Hematopoietic multipotent progenitor cell treated with erythropoietin and hydrocortisone succinate and interleukin-3 and kit ligand, for 17 days (in vitro differentiated cells): ENCODE measurements at places on chromosomes 5 and 9.

DNA sequence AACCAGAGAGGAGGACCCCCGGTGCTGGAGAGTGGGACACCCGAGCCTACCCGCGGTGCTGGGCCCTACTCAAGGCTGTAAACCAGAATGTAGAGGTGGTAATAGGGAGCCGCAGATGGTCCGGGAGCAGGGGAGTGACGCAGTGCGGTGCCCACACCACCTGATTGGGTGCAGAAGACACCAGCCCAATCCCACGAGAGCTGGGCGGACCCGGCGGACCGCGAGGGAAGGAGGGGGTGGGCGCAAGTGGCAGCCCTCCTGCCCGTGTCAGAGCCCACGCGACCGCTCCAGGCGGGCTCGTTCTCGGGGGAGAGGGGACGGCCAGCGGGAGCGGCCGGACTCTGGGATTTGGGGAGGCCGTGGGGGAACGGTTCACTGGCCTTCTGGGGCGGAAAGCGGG, 71.2 kb downstream of the C9orf50 start:
- DNase-seq, result no peak

DNA sequence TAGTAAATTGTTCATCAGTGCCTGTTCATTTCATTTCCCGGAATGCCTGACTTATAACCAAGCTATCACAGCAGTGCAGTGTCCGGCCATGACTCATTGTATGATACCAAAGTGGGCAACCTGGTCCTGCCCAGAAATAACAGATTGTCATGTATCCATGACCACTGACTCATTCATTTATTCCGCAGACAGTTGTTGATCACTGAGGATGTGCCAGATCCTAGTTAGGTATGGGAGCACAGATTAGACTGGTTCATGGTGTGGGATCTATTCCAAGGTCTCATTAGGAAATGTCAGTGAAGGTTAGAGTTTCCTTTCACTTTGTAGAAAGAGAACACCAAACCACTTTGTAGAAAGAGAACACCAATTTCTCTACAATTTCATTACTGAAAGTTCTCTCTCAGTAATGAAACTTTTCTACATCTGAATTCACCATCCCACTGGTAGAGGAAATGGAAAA, 8.7 kb downstream of the NREP start:
- no peak for DNase-seq

DNA sequence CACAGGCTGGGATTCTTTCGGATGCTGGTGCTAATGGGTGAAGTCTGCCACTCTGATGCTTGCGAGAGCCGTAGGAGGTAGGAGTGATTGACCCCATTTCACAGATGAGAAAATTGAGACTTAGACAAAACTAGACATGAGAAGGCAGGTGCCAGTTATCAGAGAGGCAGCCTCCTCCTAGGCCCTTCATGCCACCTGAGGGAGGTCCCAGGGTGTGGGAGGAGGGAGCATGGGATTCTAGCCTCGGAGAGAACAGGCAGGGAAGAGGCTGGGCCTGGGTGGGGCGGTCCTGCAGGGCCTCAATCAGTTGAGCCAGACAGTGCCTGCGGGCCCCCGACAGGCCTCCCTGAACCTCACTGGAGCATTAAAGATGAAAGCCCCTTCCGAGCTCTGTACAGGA, 112.4 kb downstream of the COL23A1 start:
- no peak for DNase-seq

DNA sequence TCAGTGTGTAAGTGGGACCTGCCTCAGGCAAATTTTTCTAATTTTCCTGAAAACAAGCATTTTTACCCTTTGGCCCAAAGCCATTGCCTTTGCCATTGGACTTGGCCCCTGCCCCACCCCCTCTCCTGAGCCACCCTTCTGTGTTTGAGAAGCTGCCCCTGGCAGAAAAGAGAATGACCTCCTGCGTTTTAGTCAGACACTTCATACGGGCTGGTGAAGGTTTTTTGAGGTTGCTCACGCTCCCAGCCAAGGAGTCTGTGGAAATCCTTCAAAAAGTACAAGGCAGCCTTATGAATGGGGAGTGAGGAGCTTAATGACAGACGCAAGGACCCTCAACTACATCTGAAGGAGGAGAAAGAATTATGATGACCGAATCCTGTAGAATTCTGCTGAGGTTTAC, 308.9 kb downstream of the SLIT3 start:
- no peak for DNase-seq

DNA sequence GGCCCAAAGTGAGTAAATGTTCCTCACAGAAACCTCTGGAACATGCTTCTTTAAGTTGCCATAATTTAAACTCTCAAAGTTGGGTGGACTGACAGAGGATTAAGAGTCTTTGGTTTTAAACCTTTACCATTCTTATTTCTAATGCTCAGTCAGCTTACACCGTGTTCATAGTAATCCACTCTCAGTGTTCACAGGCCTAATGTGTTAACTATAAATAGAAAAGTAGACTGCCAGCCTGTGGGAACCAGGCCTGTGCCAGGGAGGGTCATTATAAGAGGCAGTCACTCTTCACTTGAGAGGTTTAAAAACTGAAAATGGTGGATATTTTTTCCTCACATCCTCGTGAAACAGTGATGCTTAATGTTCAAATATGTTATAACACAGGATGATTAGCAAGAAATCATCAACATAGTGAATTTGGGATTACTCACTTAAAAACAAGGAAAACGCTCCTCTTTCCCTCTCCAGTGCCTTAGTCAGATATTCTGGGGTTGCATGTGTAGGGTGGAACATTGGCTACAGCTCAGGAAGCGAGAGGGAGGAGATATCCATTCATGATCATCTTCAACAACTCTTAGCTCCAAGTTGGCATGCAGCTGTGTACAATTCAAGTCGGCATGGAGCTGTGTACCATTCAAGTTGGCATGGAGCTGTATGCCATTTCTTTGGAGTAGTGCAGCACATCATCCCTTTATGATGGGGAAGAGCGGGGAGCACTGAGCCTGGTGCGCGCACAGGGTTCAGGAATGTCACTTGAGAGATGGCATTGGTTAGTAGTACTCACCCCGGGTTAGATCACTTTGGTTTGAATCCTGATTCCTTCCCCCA, 65.8 kb downstream of the KIAA1958 start:
- DNase-seq, result no peak

GRCh38 chr9:127175319-127175715, 52.9 kb upstream of the ANGPTL2 start:
- no peak for DNase-seq

DNA sequence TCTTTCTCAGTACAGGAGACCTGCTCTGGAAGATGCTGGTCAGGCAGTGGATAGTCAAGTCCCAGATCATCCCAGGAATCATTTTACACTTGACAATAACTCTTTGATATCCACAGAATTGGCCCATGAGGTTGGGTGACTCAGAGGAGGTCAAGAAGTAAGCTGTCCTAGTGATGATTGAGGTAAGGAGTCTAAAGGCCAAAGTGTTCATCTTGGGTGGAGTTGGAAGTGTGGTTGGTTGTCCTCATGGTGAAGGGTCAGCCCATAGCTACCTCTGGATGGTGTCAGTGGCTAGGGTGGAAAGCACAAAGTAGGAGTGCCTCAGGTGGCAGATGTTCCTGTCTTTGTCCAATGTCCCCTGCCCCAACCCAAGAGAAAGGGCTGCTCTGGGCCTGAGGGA, 24.1 kb upstream of the RCL1 start:
- no peak for DNase-seq

- no peak for DNase-seq
Observed at GRCh38 chr9:113619491-113620376, 156.2 kb downstream of the RGS3 start.

DNA sequence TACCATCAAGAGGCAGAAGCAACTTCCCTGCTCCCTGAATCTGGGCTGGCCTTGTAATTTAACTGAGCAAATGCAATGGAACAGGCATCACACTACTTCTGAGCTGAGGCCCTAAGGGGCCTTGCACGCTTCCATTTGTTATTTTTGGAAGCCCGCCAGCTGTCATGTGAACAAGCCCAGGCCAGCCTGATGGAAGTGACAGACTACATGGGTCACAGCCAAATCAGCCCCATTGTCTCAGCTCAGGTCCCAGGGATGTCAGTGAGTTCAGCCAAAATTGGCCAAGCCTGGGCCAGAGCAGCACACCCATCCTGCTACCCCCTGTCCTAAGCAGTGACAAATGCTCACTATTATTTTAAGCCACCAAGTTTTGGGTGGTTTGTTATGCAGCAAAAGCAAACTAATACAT, 72.8 kb downstream of the PRRT1B start:
- no peak for DNase-seq

DNA sequence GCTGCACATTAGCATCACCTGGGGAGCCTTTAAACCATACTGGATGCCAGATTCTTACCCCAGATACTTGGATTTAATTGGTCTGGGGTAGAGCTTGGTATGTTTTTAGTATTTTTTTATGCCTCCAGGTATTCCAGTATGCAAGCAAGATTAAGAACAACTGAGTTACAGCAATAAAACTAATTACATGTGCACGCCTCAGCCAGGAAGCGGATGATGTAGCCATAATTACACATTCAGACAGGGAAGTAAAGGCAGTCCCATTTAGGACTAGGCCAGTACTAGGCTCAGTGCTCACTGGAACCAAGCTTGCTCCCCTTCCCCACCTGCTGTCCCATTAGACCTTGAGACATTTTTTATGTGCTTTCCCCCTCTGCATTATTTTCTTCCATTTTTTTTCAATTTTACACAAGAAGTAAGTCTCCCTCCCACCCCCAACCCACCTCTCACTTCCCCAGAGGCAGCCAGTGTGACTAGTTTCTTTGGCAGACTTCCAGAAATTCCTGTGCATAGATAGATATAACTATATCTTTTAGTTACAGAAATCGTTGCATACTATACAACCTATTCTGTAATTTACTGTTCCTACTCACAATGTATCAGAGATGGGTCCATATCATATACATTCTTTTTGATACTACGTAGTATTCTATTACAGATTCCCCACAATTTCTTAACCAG, 7.1 kb upstream of the GNAQ start:
- no peak for DNase-seq

GRCh38 chr5:73298251-73298771, 125.3 kb downstream of the TMEM174 start:
- no peak for DNase-seq

- DNase-seq, result no peak
Observed at GRCh38 chr5:63029891-63030290, 451.3 kb downstream of the LRRC70 start.

GRCh38 chr9:92707530-92707929, 37.6 kb upstream of the IPPK start:
- DNase-seq, result no peak

GRCh38 chr5:160271396-160271795, 41.0 kb downstream of the CCNJL start:
- no peak for DNase-seq

GRCh38 chr5:146009020-146009419, 72.6 kb downstream of the SH3RF2 start:
- no peak for DNase-seq

DNA sequence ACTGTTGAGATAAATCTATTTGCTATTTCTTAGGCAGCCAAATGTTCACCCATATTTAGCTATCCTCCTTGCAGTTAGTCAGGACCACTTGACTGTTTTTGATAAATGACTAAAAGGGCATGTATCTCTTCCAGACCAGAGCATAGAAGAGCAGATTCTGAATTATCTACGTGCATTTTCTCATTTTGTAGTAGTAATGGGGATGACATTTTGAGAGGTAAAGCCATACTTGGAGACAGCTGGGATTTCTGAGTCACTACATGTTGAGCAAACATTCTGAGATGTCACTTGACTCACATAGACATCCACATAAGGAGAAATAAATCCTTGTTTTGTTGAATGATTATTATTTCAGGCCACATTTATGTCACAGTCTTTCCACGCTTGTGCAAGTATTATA, 297.6 kb downstream of the CDH10 start:
- DNase-seq, result no peak

- DNase-seq, result peak; percentile 8
Observed at GRCh38 chr5:122704247-122705036, 70.4 kb upstream of the SNX2 start.

- DNase-seq, result no peak
Observed at GRCh38 chr5:135331612-135332011, 67.4 kb downstream of the MACROH2A1 start.

DNA sequence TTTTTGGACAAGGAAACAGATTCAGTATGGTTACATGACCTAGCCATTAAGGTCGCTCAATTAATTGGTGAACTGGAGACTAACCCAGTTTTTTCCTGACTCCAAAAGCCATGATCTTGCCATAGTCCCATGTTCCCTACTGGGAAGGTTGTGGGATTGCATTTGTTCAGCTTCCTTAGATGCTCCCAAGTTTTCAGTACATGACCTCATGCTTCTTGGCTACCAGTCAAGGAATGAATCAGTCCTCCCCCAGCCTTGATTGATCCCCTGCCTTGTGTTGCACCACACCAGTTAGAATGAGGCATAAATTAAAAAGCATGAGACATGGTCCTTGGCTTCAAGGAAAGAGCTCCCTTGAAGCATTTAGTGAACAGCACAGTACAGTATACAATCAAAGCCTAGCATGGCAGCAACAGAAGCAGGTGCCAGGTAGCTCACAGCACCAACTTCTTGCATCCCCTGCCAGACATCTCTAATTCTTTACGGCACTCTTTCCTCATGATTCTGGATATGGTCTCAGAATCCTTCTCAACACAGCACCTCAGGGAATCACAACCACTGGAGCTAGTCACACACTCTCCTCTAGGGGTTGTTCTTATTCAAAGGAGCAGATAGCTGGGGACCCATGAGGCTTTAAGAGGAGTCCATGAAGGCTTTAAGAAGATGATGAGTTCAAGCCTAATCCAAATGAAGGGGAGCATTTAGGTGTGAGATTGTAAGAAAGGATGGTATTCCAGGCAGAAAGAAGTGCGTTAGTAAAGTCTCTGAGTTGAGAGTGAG, 295.5 kb upstream of the CLINT1 start:
- no peak for DNase-seq

DNA sequence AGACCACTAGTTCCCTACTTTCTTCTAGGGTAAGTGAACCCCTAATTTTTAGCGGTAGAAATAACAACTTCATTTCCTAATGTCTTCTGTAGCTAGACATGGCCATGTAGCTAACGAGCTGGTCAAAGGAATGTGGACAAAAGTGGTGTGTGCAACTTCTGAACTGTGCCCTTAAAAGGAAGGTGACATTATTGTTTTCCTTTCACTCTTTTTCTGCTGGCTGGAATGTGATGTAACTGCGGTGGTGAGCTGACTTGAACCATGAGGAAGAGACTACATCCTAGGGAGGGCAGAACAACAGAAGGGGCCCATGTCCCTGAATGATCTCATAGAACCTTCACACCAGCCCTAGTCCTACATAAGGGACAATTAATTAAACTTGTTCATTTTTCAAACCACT, 1.3 kb upstream of the SNX2 start:
- DNase-seq, result no peak

GRCh38 chr9:91840469-91840868, 109.6 kb downstream of the ROR2 start:
- DNase-seq, result no peak

GRCh38 chr9:138057726-138058125, 180.1 kb downstream of the CACNA1B start:
- DNase-seq, result no peak

DNA sequence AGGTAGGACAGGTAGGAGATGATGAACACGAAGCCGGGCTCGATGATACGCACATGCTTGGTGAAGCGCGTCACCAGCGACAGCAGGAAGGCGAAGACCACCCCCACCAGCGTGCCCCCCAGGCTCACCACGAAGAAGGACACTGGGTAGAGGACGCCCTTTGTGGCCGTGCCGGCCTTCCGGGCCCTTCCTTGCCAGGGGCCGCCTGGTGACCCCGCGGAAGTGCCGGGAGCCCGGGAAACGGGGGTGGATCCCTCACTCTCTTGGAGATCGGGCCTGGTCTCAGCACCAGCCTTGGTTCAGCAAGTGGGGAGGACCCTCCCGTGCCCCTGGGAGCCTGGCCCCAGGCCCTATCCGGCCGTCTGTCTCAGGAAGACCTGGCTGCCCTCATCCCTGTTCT, 39.7 kb downstream of the SLC9A3 start:
- no peak for DNase-seq
